AG09319 (cell line): ENCODE measurements at places on chromosomes 7 and 10.

DNA sequence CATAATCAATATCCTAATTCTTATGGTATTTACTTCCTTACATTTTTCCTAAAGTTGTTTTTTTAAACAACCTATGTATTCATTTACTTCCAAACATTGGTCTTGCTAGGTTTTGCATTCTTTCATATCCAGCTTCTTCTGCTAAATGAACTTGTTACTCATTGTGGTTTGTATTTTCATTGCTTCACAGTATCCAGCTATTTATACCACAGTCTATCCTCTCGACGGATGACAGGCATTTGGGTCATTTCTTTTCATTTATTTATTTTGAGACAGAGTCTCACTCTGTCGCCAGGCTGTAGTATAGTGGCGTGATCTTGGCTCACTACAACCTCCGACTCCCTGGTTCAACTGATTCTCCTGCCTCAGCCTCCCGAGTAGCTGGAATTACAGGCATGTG is 66.8 kb downstream of the CCDC6 start:
- no peak for DNase-seq

- no peak for DNase-seq
These were observed 532.5 kb upstream of the C7orf33 start for GRCh38 chr7:148058092-148058491.

DNA sequence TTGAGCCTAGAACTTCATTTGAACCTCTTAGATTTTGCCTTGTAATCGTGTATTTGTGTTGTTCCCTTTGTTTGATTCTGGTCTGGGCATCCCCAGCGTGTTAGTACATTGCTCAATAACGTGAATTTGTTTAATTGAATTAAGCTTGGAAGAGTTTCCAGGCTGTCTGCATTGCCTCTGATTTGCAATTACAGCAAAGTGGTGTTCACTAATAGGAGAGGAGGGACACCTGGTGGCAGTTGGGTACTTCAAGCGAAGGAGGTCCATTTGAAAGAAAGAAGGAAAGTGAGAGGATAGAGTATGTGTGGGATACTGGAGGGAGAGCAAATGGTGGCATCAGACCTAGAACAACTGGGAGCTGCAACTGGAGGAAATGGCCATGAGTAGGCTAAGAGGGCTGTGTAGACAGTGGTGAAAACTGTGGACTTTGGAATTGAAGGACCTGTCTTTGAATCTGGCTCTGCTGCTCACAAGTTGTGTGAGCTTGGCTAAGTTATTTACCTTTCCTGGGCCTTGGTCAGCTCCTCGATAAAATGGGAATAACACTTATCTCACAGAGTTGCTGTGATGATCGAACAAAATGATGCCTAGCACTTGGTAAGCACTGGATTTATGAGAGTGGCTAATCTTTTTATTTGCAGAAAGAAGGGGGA is 15.1 kb downstream of the LSMEM1 start:
- DNase-seq: no peak

- DNase-seq: no peak
These were observed 15.0 kb downstream of the SKIDA1 start for GRCh38 chr10:21510241-21511094.

DNA sequence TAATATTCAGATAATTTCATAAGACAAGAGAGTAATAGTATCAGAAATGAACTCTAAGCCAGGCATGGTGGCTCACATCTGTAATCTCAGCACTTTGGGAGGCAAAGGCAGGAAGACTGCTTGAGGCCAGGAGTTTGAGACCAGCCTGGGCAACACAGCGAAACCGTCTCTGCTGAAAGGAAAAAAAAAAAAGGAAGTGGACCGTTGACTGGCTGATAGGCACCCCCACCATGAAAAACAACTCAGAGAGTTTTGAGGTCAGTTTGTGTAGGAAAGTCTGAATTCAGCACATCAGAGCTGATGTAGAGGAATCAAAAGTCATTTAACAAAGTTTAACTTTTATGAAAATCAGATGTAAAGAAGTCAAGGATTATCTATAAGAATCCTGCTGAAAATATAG is 63.2 kb upstream of the AMPH start:
- DNase-seq: no peak
